Pulmonary artery endothelial cell (primary cell): ENCODE measurements at places on chromosomes 7 and 10. TPM values are rescaled to one million over a fixed set of nuclear protein-coding genes. Genes with fewer than 3 reads are reported as not detected.
A peak's percentile ranks its signal among the peaks of the same experiment; 100 is the strongest.

UTF1 gene
- not detected in 2 replicates for total RNA-seq

DNA sequence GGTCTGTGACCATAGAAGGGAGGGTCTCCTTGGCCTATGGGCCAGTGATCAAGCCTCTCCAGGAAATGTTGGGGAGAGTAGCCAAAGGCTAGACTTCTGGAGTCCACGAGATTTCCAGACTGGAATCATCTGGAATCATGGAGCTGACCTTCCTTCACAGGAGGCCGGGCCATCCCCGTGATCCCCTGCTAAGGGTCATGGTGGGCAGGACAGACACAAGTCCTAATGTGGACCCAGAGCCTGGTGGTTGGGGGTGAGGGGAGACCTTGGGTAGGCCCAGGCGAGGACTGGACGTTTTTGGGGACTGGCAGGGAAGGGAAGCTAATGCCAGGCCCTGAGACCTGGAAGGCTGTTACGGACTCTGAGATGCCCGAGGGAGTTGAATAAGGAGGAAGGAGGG lies 9.8 kb upstream of the GRID1 start:
- DNase-seq: no peak

POLR2J2 gene
- total RNA-seq: 1.7 and 2.6 TPM in 2 replicates

C10orf105 gene
- total RNA-seq: not detected in 2 replicates

GRCh38 chr10:79189853-79190435 lies 121.2 kb downstream of the ZMIZ1 start:
- no peak for DNase-seq

DNA sequence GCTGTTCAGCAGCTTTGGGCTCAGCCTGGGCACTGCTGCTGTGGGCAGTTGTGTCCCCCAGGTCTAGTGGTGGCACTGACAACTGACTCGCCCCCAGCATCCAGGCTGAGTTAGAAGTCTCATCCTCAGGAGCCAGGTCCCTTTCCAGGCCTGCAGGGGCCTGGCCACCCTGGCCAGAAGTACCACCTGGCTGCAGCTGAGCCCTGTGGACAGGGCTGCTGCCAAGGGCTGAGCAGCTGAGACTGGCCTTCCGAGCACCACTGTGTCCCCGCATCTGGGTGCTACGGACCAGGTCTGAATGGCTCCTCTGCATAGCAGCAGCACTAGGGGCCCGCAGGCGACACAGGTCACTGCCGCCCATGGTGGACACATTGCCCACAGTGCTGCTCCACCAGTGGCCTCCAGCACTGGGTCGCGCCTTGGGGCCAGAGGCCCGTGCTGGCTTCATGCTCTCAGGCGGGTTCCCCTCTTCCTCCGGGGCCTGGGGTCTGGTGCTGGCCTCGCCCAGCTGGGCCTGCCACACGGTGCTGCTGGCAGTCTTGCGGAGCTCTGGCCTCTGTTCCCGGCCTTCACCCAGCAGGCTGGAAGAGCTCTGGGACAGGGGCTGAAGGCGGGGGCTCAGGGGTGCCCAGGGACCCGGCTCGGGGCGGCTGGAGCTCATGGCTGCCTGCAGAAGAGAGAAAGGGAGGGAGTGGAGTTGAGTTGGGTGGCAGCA lies 6.2 kb downstream of the GPRIN2 start:
- DNase-seq: no peak

NEBL gene
- total RNA-seq: 0.71 and 1.4 TPM in 2 replicates

DNA sequence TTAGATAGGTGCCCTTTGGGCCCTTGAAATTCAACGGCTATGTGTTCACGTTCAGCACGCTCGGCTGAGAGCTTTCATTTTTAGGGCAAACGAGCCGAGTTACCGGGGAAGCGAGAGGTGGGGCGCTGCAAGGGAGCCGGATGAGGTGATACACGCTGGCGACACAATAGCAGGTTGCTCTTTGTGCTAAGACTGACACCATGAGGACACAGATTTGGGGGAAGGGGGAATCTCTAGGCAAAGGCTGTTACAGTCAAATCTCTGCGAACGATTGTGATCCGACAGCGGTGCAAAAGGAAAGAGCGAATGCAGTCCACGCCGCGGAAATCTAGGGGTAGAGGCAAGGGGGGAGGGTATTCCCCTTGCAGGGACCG lies 667 bp downstream of the KLLN start:
- no peak for DNase-seq

- no peak for DNase-seq
These were observed 27.9 kb downstream of the BAIAP2L1 start for GRCh38 chr7:98372993-98373392.

RBM20 gene
- total RNA-seq: 0.13 TPM in 1 of 2 replicates, not detected in the other

SLC39A12 gene
- not detected in 2 replicates for total RNA-seq

- DNase-seq: no peak
These were observed 21.0 kb upstream of the GNA12 start for GRCh38 chr7:2864999-2865670.

GHRHR gene
- total RNA-seq: not detected in 2 replicates

SPAM1 gene
- not detected in 2 replicates for total RNA-seq

MYOZ1 gene
- not detected in 2 replicates for total RNA-seq

DNA sequence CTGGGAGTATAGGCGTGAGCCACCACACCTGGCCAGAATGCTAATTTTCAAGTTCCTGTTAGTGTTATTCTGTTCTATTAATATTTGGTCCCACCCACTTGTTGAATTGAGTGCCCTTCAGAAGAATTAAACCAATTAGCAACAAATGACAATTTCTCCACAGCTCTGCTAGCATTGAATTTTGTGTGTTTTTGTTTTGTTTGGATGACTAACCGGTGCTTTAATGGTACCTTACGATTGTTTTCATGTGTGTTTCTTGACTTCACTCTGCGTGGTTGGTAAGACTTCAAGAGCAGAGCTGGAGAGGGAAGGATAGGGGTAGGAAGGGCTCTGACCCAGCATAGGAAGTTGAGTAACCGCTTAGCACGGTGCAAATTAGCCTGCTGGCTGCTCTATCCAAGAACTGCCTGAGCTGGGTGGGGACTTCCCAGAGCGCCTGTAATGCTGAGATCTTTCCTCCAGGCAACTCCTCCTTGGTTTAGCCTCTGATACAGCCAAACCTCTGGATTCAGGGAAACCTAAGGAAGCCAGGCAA lies 4.6 kb downstream of the ARPC1B start:
- DNase-seq: peak; percentile 94

FAM241B gene
- 0.20 TPM in 1 of 2 replicates, not detected in the other for total RNA-seq

DNA sequence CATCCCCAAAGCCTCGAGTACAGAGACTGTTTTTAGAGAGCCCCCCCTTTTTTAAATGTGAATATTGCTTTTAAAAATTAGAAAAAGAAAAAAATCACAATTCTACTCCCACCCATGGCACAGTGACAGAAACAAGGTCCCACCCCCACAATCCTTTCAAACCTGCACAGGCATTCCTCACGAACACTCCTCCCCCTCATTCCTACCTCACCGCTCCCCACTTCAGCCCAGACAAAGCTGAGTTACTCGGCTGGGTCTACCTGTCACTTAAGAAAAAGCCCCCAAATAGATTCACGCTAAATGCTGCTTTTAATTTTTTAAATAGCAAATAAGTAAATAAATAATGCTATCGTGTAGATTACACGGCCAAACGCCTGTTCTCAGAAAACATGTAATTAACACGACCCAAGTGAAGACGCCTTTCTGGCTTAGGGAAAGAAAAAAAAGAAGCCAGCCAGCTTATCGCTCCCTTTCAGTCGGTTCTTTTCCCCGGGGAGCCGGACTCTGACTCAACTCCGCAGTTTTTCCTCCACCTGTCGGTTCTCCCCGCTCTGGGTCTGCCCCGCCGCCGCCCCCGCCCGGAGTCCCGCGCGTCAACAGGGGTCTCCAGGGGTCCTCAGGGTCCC lies 739 bp downstream of the MPP7 start:
- DNase-seq: no peak

FFAR4 gene
- not detected in 2 replicates for total RNA-seq

IFIT1 gene
- total RNA-seq: 3.6 and 3.8 TPM in 2 replicates

- DNase-seq: no peak
These were observed 129.1 kb upstream of the CHST15 start for GRCh38 chr10:124222318-124222987.

MARCHF5 gene
- 20.7 and 26.4 TPM in 2 replicates for total RNA-seq

DNA sequence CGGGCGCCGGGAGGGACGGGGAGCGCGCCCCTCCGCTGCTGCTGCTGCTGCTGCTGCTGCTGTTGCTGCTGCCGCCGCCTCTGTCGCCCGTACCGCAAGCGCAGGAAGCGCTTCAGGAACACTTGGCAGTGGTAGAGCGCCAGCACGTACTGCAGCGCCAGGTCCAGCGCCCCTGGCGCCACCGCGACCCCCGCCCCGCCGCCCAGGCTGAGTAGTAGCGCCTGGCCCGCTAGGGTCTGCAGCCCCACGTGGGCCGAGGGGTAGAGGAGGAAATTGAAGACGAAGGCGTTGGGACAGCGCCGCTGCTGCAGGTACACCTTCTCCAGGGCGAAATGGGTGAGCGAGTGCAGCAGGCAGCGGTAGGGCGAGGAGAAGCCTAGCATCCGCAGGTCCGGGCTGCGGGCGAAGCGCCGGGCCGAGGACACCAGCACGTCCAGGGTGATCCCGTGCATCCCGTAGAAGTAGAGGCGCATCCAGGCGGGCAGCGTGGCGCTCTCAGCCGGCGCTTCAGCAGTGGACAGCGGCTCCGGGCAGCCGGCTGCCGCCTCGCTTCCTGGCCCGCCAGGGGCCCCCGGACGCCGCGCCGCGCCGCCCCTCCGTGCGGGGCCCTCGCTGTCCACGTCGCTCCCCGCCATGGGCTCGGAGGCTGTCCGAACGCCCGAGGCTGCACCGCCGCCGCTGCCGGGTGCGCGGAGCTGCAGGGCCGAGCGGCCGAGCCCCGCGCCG lies at the start of gene TMEM229A:
Gene TMEM229A (minus strand): TSS at position 699 of the 726 bp plus-strand sequence. CDS start 64 bp downstream, at position 635.
- DNase-seq: peak; percentile 3

RPP30 gene
- total RNA-seq: 40.6 and 53.6 TPM in 2 replicates

CABCOCO1 gene
- total RNA-seq: 0.33 TPM in 1 of 2 replicates, not detected in the other

DNA sequence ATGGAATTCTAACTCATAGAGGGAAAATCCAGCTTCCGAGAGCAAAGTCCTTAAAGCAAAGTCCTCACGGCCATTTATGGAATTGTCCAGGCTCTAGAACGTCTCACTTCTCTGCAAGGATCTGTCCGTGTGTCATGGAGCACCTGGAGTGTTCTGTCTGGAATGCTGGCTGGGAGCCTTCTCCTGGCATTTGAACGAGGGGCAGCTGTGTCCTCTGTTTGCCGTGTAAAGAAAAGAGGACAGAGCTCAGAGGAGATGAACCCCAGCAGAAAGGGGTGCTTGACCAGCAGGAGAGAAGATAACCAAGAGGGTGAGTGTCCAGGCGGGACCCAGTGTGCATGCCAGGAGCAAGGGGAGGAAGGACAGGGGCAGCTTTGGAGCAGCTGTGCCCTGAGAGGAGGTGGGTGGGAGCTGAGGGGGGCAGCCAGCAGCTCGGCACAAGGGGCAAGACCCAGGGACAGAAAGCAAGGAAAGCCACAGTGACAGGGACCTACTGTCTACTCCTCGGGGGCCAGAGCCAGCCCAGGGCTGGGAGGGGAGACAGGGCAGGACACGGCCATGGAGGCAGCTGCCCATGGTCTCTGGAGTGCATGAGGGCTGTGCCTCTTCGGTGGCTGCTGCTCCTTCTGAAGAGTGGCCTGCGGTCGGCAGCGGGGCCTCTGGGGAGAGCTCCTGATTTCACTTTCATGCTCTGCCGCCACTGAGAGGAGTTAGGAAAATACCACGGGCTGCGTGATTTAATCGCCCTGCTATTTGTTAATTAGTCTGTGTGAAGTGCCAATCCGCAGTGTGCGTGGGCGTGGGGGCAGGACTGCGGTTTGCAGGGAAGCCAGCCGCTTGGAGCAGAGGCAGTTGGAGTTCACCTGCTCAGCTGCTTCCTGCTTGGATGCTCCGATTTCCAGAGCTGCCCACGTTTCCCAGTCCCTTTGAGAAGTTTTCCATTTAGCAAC lies 149.3 kb upstream of the SHH start:
- no peak for DNase-seq

- DNase-seq: no peak
These were observed 40.8 kb upstream of the SUN1 start for GRCh38 chr7:791519-791918.

TCF7L2 gene
- 1.9 and 3.1 TPM in 2 replicates for total RNA-seq

GRCh38 chr7:50828116-50828515 lies 45.4 kb upstream of the GRB10 start:
- DNase-seq: no peak

KCNMA1 gene
- 0.59 and 1.2 TPM in 2 replicates for total RNA-seq

GRCh38 chr10:15227611-15228372 lies 59.3 kb upstream of the NMT2 start:
- DNase-seq: no peak
